Body of pancreas (tissue), 4 donors: ENCODE measurements at places on chromosomes 2 and 18. TPM values are rescaled to one million over a fixed set of nuclear protein-coding genes. Genes with fewer than 3 reads are reported as not detected.

DNA sequence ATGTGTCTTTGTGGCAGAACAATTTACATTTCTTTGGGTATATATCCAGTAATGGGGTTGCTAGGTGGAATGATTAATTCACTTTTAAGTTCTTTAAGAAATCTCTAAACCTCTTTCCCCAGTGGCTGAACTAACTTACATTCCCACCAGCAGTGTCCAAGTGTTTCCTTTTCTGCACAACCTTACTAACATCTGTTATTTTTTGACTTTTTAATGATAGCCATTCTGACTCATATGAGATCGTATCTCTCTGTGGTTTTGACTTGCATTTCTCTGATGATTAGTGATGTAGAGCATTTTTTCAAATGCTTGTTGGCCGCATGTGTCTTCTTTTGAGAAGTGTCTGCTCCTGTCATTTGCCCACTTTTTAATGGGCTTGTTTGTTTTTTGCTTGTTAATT lies 43.1 kb upstream of the PTH2R start:
- H3K4me3 ChIP-seq, result no peak overlapping the region
- H3K4me1 ChIP-seq, result peaks cover 4% of the 10 kb centered on the region
- H3K27ac ChIP-seq, result no peak overlapping the region
- no peaks in the 10 kb centered on the region for H3K27me3 ChIP-seq

The UNC80 gene
- total RNA-seq, result 4.0 TPM

- no peak overlapping the region for H3K4me3 ChIP-seq
- H3K36me3 ChIP-seq, result no peaks in the 10 kb centered on the region
- H3K27ac ChIP-seq, result no peak overlapping the region
- no peaks in the 10 kb centered on the region for H3K4me1 ChIP-seq
These were observed 52.3 kb downstream of the PARD6G start for GRCh38 chr18:80194874-80195570.

- no peaks in the 10 kb centered on the region for H3K36me3 ChIP-seq
- no peak overlapping the region for H3K4me3 ChIP-seq
- H3K27me3 ChIP-seq, result no peaks in the 10 kb centered on the region
- peaks cover 79% of the 10 kb centered on the region for H3K4me1 ChIP-seq
These were observed 62.7 kb upstream of the ST3GAL5 start for GRCh38 chr2:85951351-85952067.

The FMNL2 gene
- total RNA-seq, result 44.4 TPM

The GREB1 gene
- total RNA-seq, result 19.8 TPM

DNA sequence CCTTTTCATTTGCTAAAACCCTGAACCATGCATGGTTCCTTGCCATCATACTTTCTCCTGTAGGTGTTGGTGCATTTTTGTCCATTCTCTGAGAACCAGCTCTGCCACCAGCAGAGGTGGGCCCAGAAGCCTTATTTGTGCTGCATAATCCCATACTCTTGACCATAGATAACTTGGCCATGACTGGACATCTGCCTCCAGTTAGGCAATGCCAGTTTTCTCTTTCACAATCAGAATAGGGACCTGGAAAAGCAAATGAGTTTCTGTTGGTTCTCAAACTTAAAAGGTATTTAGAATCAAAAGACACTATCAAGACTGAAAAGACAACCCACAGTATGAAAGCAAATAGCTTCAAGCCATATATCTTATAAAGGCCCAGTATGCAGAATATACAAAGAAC lies 167.3 kb downstream of the MAIP1 start:
- no peaks in the 10 kb centered on the region for H3K27me3 ChIP-seq
- H3K27ac ChIP-seq, result no peak overlapping the region
- no peaks in the 10 kb centered on the region for H3K36me3 ChIP-seq
- no peak for DNase-seq
- H3K4me3 ChIP-seq, result no peak overlapping the region

The CFC1 gene
- 24.7 TPM for total RNA-seq
